Chondrocyte (in vitro differentiated cells): ENCODE measurements at places on chromosomes 6 and 20. TPM values are rescaled to one million over a fixed set of nuclear protein-coding genes. Genes with fewer than 3 reads are reported as not detected.

MACROD2 gene
- 2.7 to 4.8 TPM (median 3.2 TPM) in 3 replicates for total RNA-seq

DNA sequence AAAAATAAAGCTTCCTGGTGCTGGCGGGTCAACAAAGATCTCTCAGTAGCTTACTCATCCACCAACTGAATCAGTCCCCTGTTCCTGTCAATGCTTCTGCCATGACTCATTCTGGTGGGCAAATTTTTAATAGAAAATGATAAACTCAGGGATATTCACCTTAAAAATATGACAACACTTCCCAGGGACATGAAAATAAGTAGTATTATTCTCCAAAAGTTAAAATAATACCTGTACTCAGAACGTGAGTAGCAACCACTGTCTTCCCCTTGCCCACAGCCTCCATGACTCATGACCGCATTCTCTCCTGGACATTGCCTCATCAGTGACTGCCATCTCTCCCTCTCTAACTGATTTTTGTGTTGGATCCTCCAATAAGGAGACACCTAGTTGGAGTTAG lies 552.3 kb downstream of the KIF16B start:
- H3K4me3 ChIP-seq = no peak overlapping the region
- H3K4me1 ChIP-seq = no peaks in the 10 kb centered on the region
- H3K36me3 ChIP-seq = no peaks in the 10 kb centered on the region
- DNase-seq = no peak
- H3K27ac ChIP-seq = no peak overlapping the region

GRCh38 chr20:18738055-18738454 lies 75.5 kb upstream of the SCP2D1 start:
- H3K36me3 ChIP-seq = no peaks in the 10 kb centered on the region
- DNase-seq = no peak
- peaks cover 29% of the 10 kb centered on the region for H3K4me1 ChIP-seq
- H3K27me3 ChIP-seq = no peaks in the 10 kb centered on the region
- H3K27ac ChIP-seq = no peak overlapping the region
- H3K4me3 ChIP-seq = no peak overlapping the region

DNA sequence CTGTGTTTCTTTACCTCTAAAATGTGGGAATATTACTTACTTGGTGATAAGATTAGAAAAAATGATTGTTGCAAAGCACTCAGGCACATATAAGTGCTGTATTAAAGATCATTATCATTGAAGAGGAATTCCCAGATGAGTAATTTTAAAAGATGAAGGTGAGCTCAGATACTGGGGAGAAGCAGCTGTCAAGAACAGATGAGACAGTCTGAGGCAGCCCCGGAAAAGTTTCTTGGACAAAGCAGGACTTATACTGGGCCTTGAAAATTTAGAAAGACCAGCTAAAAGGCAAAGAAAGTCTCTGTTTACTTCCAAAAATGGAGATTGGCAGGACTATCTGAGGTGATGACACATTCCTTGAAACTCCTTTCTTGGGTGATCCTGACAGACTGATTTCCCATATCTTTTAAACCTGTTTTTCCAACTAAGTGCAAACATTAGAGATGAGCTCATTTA lies 93.8 kb upstream of the MARCKS start:
- no peak overlapping the region for H3K4me3 ChIP-seq
- H3K4me1 ChIP-seq = peaks cover 31% of the 10 kb centered on the region
- H3K36me3 ChIP-seq = no peaks in the 10 kb centered on the region
- no peak overlapping the region for H3K27ac ChIP-seq
- no peak for DNase-seq

GRCh38 chr6:1910621-1911407 lies 301.1 kb downstream of the FOXC1 start:
- H3K27ac ChIP-seq = peak overlapping the region; percentile 95
- H3K27me3 ChIP-seq = no peaks in the 10 kb centered on the region
- H3K4me3 ChIP-seq = peak overlapping the region; percentile 49
- no peaks in the 10 kb centered on the region for H3K36me3 ChIP-seq
- peaks cover 51% of the 10 kb centered on the region for H3K4me1 ChIP-seq

POM121L2 gene
- not detected in 3 replicates for total RNA-seq

GPLD1 gene
- total RNA-seq = 4.2 to 4.4 TPM (median 4.2 TPM) in 3 replicates

LY6G6D gene
- not detected in 3 replicates for total RNA-seq

NRN1 gene
- 2.5 to 3.1 TPM in 2 of 3 replicates, not detected in the other for total RNA-seq

- no peak overlapping the region for H3K4me3 ChIP-seq
- no peak overlapping the region for H3K27ac ChIP-seq
- no peaks in the 10 kb centered on the region for H3K4me1 ChIP-seq
These were observed 74.8 kb upstream of the FLRT3 start for GRCh38 chr20:14412065-14412681.

- no peaks in the 10 kb centered on the region for H3K36me3 ChIP-seq
- H3K4me1 ChIP-seq = peaks cover 10% of the 10 kb centered on the region
- H3K27ac ChIP-seq = no peak overlapping the region
- no peak for DNase-seq
- H3K27me3 ChIP-seq = no peaks in the 10 kb centered on the region
These were observed 10.0 kb downstream of the KIF16B start for GRCh38 chr20:16563066-16563806.

GRCh38 chr20:5065879-5066383 lies 53.8 kb downstream of the PCNA start:
- H3K27ac ChIP-seq = peak overlapping the region; percentile 50
- no peaks in the 10 kb centered on the region for H3K36me3 ChIP-seq
- DNase-seq = no peak

CNR1 gene
- not detected in 3 replicates for total RNA-seq

DNA sequence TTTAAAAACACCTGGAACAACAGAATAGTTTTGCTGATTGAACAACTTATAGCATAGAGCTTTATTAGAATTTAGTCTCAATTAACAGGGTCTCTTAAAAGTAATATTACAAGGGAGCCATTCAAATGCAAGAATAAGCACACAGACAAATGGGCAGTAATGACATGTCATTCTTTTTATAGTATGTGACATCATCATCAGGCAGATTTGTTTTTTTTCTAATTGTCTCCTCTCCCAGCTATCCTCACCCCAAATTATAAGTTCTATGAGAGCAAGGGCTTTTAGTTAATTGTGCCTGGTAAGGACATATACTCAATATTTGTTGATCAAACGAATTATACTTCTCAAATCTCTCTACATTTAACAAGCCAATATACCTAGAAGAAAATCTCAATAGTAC lies 11.0 kb downstream of the PGM3 start:
- peak overlapping the region; percentile 50 for H3K27ac ChIP-seq
- DNase-seq = no peak
- H3K4me3 ChIP-seq = no peak overlapping the region
- H3K4me1 ChIP-seq = peaks cover 54% of the 10 kb centered on the region
- no peaks in the 10 kb centered on the region for H3K27me3 ChIP-seq

GRCh38 chr6:53986721-53987521 lies 124.3 kb upstream of the MLIP start:
- no peak for DNase-seq
- peaks cover 65% of the 10 kb centered on the region for H3K4me1 ChIP-seq
- H3K27me3 ChIP-seq = no peaks in the 10 kb centered on the region
- H3K36me3 ChIP-seq = no peaks in the 10 kb centered on the region
- H3K27ac ChIP-seq = no peak overlapping the region

DNA sequence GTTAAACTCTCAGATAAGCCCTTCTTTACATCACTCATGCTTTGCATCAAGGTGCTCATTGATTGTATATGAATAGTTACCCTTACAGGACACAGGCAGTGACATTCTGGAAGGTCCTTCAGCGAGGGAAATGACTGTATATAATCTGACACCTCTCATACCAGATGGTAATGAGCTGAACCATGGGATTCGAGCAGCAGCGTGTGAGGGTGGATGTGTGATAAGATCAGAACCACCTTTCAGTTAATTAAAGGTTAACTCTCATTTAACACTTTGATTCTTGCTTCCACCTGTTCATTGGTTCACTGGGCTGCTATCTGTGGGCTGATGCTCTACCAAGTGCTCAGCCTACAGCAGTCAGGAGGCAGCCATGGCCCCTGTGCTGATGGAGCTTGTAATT lies 24.2 kb downstream of the NEDD9 start:
- peaks cover 93% of the 10 kb centered on the region for H3K4me1 ChIP-seq
- H3K27me3 ChIP-seq = no peaks in the 10 kb centered on the region
- DNase-seq = no peak
- H3K4me3 ChIP-seq = no peak overlapping the region

DNA sequence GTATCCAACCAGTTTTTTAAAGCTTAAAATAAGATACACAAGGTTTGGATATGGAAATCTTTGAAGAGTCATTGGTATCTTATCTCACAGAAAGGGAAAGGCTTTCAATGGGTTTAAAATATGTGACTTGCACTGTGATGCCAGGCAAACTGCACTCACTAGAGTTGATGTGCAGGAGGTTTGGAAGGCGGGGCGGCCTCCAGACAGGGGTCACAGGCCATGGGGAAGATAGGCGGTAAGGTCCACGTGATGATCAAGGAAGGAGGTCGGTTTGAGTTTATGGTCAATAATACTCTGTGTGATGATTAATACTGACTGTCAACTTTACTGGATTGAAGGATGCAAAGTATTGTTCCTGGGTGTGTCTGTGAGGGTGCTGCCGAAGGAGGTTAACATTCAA lies 9.5 kb upstream of the RAMACL start:
- H3K27me3 ChIP-seq = no peaks in the 10 kb centered on the region
- peaks cover 8% of the 10 kb centered on the region for H3K36me3 ChIP-seq
- H3K4me3 ChIP-seq = no peak overlapping the region
- peaks cover 86% of the 10 kb centered on the region for H3K4me1 ChIP-seq

DNA sequence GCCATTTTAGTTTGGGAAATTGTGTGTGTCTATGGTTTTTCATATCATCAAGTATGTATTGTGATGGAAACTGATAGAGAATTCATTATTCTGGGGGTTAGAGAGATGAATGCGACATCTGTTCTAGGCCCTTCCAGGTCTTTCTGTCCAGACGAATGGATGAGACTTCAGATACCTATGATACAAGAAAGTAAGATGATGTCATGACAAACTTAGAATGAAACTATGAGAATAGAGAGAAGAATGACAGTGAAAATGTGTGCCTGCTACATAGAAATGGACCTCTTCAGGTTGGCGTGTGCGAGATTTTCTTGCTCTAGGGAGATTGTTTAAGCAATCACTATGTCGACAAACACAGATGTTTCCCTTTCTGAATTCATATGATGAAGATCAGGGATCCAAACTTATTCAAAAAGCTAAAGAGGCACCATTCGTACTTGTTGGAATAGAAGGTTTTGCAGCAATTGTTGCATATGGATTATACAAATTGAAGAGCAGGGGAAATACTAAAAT lies 76.1 kb downstream of the SCAND1 start:
- H3K4me1 ChIP-seq = peaks cover 51% of the 10 kb centered on the region
- no peak overlapping the region for H3K27ac ChIP-seq
- H3K27me3 ChIP-seq = no peaks in the 10 kb centered on the region

DNA sequence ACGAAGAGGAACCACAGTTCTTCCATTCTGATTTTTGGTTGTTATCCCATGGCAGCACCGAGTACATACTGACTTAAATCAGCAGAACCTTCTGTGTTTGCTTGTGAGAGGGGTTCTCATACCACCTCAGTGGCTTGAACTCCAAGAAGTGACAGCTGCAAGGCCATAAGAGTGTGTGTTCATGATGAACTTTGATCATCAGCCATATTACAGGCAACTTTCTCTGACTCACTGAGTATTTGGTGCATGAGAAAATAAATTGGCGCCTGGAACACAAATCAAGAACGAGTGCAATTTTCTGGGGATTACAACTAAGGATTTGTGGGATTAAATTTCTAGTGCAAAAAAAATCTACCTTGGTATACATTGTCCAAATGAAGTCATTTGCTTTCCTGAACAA lies 68.9 kb downstream of the CYP39A1 start:
- no peak for DNase-seq
- H3K4me1 ChIP-seq = peaks cover 3% of the 10 kb centered on the region
- H3K4me3 ChIP-seq = no peak overlapping the region
- no peaks in the 10 kb centered on the region for H3K36me3 ChIP-seq

GRCh38 chr20:50446351-50447101 lies 63.7 kb upstream of the PTPN1 start:
- H3K4me1 ChIP-seq = peaks cover 34% of the 10 kb centered on the region
- H3K4me3 ChIP-seq = no peak overlapping the region
- no peak for DNase-seq
- peaks cover 2% of the 10 kb centered on the region for H3K36me3 ChIP-seq
- no peak overlapping the region for H3K27ac ChIP-seq
- no peaks in the 10 kb centered on the region for H3K27me3 ChIP-seq

POLR1H gene
- total RNA-seq = 15.2 to 18.2 TPM (median 15.5 TPM) in 3 replicates

GRCh38 chr6:21137700-21138335 lies 455.7 kb upstream of the SOX4 start:
- no peak overlapping the region for H3K4me3 ChIP-seq
- H3K27ac ChIP-seq = no peak overlapping the region
- H3K36me3 ChIP-seq = peaks cover 6% of the 10 kb centered on the region
- peaks cover 11% of the 10 kb centered on the region for H3K4me1 ChIP-seq
- DNase-seq = no peak

REM1 gene
- total RNA-seq = not detected in 3 replicates

GRCh38 chr6:158220786-158221442 lies 52.8 kb downstream of the GTF2H5 start:
- H3K36me3 ChIP-seq = no peaks in the 10 kb centered on the region
- H3K4me1 ChIP-seq = no peaks in the 10 kb centered on the region
- no peak overlapping the region for H3K27ac ChIP-seq
- no peak for DNase-seq

- no peak overlapping the region for H3K4me3 ChIP-seq
- no peak for DNase-seq
- peaks cover 3% of the 10 kb centered on the region for H3K36me3 ChIP-seq
- peak overlapping the region; percentile 71 for H3K27ac ChIP-seq
These were observed 111.3 kb downstream of the SIM1 start for GRCh38 chr6:100353276-100354015.

DNA sequence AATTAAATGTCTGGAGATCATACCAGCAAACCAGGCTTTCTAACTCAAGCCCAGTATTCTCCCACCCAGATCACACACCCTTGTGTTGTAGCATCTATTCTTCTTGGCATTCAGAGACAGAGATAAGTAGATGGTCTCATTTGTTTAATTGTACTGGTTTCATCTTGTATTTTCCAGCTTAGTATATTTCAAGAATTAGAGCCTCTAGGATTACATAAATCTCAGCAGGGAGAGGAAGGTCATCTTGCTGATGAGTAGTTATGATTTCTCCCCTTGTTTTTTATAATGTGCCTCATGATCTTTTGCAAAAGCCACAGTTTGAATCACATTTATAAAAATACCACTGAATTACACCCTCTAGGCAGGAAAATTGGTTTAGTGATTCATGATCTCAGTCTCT lies 106.6 kb upstream of the NRSN1 start:
- H3K27me3 ChIP-seq = peaks cover 7% of the 10 kb centered on the region
- no peak overlapping the region for H3K4me3 ChIP-seq
- H3K4me1 ChIP-seq = peaks cover 6% of the 10 kb centered on the region

GRCh38 chr20:21016751-21017150 lies 89.4 kb downstream of the LINC00237 start:
- no peak overlapping the region for H3K27ac ChIP-seq
- H3K4me3 ChIP-seq = no peak overlapping the region
- H3K4me1 ChIP-seq = no peaks in the 10 kb centered on the region
- H3K27me3 ChIP-seq = peaks cover 16% of the 10 kb centered on the region

LINC00237 gene
- not detected in 3 replicates for total RNA-seq

GRCh38 chr6:158266131-158266530 lies 46.1 kb upstream of the TULP4 start:
- no peak for DNase-seq
- no peak overlapping the region for H3K27ac ChIP-seq
- no peak overlapping the region for H3K4me3 ChIP-seq
- no peaks in the 10 kb centered on the region for H3K27me3 ChIP-seq
- peaks cover 11% of the 10 kb centered on the region for H3K4me1 ChIP-seq

- H3K4me3 ChIP-seq = no peak overlapping the region
- peak overlapping the region; percentile 76 for H3K27ac ChIP-seq
- DNase-seq = no peak
- H3K27me3 ChIP-seq = no peaks in the 10 kb centered on the region
- H3K4me1 ChIP-seq = peaks cover 61% of the 10 kb centered on the region
These were observed 130.5 kb upstream of the DTNBP1 start for GRCh38 chr6:15793288-15793687.

- no peaks in the 10 kb centered on the region for H3K27me3 ChIP-seq
- H3K4me1 ChIP-seq = peaks cover 13% of the 10 kb centered on the region
- no peak overlapping the region for H3K4me3 ChIP-seq
- H3K36me3 ChIP-seq = peaks cover 26% of the 10 kb centered on the region
These were observed 276.3 kb upstream of the AGPAT4 start for GRCh38 chr6:161549977-161550655.
